Type B pancreatic cell (in vitro differentiated cells): ENCODE measurements at places on chromosomes 4 and X.

DNA sequence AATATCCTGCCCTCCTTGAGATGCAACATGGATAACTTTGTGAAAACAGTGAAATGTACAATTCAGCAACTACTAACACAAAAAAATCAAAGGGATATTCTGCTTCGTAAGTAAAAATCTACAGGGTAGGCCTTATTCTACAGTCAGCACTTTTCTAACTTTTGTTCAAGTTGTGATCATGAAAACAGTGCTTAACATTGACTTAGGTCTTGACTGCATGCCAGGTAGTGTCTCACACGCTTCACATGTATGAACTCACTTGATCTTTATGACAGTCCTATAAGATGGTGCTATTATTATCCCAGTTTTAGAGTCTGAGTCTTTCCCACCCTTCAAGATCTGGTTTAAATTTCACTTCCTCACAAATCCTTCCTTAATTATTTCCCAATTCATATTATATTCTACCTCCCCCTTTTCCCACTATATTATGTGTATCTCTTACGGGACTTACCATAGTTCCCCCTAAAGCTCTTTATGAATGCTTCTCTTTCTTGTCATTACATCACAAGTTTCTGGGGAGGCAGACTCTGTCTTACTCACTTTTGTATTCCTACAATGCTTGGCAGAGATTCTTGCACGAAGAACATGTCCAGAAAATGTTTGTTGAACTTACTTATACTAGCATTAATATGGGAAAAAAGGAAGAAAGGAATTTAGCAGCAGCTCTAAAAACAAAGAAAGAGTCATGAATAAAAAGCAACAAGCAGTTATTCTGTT, 179.8 kb downstream of the SCFD2 start:
- DNase-seq: no peak

GRCh38 chr4:35516102-35516501, 728.2 kb downstream of the ARAP2 start:
- no peak for DNase-seq

DNA sequence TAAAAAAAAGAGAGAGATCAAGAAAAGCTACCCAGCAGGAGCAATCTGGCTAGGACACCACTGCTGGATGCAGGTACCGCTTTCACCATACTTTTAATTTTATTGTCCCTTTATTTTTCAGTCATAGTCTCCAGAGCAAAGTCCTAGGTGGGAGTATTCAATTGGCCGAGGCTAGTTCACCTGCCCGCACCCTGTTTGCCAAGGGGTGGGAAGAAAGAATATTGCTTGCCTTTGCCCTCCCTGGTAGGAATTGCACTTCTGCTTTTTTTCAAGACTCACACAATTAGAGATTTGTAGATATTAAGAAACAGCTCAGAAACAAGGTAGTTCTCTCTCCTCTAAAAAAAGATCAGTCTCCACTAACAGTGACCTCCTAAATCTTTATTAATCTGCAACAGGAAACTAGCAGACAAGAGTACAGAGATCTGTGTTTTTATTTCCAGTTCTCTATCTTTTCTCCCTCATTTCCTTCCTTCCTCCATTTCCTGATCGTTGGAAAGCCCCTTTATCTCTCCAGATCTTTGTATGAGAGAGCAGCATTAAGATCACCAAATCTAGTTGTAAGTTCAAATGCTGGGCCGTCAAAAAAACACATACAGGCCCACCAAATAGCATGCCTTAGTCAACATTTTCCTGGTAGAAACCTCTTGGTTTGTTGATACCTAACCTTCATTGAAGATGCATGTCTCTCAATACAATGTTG, 9.4 kb upstream of the RPGR start:
- no peak for DNase-seq

DNA sequence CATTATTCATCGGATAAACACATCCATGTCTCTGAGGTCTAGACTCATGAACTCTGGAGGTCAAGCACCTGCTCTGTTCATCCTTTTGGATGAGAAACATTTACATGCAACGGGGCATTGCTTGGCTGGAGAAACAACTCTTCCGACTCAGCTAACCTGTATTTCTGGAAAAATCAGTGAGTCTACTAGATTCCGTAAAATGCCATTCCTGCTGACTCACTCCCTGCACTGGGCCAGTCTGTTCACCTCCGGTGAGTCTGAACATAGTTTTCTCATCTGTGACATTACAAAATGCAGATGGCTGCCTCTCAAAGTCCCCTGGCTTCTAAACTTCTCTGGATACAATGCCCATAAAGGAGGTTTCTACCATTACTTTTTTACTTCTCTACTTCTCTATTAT, 185.7 kb upstream of the HS3ST1 start:
- DNase-seq: no peak

GRCh38 chr4:73181231-73181630, 77.4 kb downstream of the ANKRD17 start:
- no peak for DNase-seq

- DNase-seq: no peak
Measured at GRCh38 chrX:24877288-24877664, 138.5 kb downstream of the ARX start.

DNA sequence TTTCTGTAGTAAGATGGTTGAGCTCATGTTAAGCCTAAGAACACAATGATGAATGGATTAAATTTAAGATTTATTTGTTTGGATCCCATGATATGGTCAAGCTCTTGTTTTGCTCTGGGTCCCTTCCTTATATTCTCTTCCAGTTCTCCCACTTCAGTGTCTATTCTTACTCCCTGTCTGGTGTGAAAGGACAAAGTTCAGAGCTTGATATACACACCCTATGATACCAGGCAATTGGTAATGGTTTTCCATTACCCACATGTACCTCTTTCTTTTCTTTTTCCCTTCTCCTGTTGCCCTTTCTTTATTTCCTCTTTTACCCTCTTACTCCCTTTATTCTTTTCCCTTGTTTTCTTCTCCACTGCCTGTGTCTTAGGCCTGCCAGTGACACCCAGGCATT, 223.6 kb downstream of the RAPGEF2 start:
- DNase-seq: no peak

- DNase-seq: no peak
Measured at GRCh38 chr4:176323511-176324160, 3.9 kb downstream of the SPCS3 start.

GRCh38 chrX:103171353-103171752, 43.6 kb upstream of the BEX4 start:
- no peak for DNase-seq
